ENCODE measurements at places on chromosomes 16 and 17.

- no peak overlapping the region for H3K27ac ChIP-seq
- H3K4me1 ChIP-seq: peaks cover 8% of the 10 kb centered on the region
- no peak for DNase-seq
Observed at GRCh38 chr16:12426122-12426521, 377.6 kb downstream of the CPPED1 start.

- no peak for DNase-seq
- peaks cover 5% of the 10 kb centered on the region for H3K36me3 ChIP-seq
- H3K27me3 ChIP-seq: no peaks in the 10 kb centered on the region
- H3K4me1 ChIP-seq: peaks cover 3% of the 10 kb centered on the region
- no peak overlapping the region for H3K27ac ChIP-seq
- no peak overlapping the region for H3K4me3 ChIP-seq
Observed at GRCh38 chr17:69714669-69715068, 300.2 kb downstream of the MAP2K6 start.

DNA sequence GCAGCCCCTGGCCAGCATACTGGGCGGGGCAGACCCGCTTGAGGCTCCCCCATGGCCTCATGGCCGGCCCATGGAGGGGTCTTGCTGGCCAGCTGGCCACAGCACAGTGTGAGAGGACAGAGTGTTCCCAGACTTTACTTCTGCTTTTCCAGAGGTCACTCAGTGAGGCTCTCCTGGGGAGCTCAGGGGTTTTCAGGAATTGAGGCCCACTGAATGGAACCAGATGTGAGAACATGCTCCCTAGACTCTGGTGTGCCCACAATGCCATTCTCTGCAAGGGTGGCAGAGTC is 21.2 kb downstream of the ATP6V0D1 start:
- H3K4me1 ChIP-seq: no peaks in the 10 kb centered on the region
- H3K36me3 ChIP-seq: no peaks in the 10 kb centered on the region
- no peak overlapping the region for H3K4me3 ChIP-seq

DNA sequence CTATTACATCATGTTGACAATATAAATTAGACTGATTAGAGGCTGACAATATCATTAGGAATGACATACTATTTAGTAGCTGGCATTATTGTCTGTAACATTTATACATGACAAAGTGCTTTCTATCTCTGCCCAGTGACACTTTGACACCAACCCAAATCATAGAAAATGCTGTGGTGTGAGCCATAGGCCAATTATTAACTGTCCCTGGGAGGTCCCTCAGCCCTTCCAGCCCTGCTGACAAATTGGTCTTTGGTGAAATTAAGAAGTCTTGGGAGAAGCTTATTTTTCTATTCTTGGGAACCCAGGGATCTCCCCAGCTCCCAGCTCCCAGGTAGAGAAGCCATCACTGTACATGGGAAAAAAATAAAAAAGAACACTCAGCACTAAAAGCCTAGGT is 179.6 kb downstream of the AIPL1 start:
- H3K27me3 ChIP-seq: peaks cover 10% of the 10 kb centered on the region
- no peaks in the 10 kb centered on the region for H3K4me1 ChIP-seq
- no peak for DNase-seq
- no peaks in the 10 kb centered on the region for H3K36me3 ChIP-seq

GRCh38 chr17:46890638-46891037 is 32.3 kb upstream of the GOSR2 start:
- H3K4me3 ChIP-seq: no peak overlapping the region
- H3K27me3 ChIP-seq: peaks cover 17% of the 10 kb centered on the region
- no peak overlapping the region for H3K27ac ChIP-seq
- no peaks in the 10 kb centered on the region for H3K36me3 ChIP-seq
- H3K4me1 ChIP-seq: no peaks in the 10 kb centered on the region

- no peak for DNase-seq
- no peak overlapping the region for H3K27ac ChIP-seq
- no peaks in the 10 kb centered on the region for H3K36me3 ChIP-seq
Observed at GRCh38 chr17:31608659-31609254, 217.3 kb downstream of the RAB11FIP4 start.

DNA sequence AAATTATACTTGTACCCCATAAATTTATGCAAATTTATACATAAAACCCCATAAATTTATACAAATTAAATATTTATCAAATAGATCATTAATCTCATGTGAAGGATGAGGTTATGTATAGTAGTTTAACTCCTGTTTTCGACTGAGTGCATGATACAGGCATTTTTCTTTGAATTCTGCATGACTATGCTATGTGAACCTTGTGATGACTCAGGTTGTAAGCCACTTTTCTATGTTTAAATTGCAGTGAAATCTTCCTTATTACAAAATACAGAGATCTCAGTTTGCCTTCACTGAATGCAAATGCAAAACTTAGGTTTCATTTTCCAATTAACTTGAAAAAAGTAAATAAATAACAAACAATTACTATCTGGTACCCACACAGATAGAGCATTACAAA is 843.7 kb downstream of the CDH11 start:
- no peaks in the 10 kb centered on the region for H3K27me3 ChIP-seq
- no peak for DNase-seq
- no peaks in the 10 kb centered on the region for H3K4me1 ChIP-seq
- H3K27ac ChIP-seq: no peak overlapping the region

DNA sequence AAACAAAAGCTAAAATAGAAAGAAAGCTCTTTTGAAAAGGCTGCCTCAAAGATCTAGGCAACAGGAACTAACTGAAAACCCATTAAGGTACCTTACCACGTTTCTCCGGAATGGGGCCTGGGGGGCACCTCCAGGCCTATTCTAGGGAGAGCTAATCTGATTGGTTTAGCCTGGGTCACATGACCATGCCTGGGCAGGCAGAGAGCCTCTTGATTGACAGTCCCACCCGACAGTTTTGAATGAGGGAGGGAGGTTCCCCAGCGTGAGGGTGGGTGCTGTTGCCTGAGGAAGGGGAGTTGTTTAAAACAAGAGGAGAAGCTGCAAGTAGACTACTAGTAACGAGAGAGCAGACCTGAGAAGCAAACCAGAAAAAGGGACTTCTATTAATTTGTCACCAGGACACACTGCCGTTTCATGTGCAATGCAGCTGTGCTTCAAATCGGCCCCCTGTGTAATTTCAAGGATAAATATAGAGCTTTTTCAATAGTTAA is 143.4 kb upstream of the HS3ST2 start:
- H3K4me3 ChIP-seq: no peak overlapping the region
- DNase-seq: no peak
- H3K27me3 ChIP-seq: no peaks in the 10 kb centered on the region
- H3K27ac ChIP-seq: no peak overlapping the region
- no peaks in the 10 kb centered on the region for H3K36me3 ChIP-seq

DNA sequence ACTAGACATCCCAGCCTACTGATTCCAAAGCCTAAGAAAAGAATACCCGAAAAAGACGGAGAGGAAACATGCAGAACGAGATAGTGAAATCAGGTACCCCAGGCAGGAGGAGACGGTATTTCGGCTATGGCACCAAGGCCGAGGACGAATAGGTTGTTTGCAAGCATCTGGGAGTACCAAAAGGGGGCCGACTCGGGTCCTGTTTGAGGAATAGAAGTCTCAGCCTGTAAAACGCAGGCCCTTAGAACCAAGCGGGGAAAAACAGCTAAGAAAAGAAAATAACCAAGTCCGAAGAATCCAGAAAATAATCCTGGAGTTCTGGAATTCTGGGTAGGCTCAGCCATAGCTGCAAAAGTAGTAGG is 537 bp downstream of the SLC35B1 start:
- H3K36me3 ChIP-seq: peaks cover 51% of the 10 kb centered on the region
- H3K4me3 ChIP-seq: peak overlapping the region; percentile 88
- H3K27ac ChIP-seq: peak overlapping the region; percentile 96
- H3K4me1 ChIP-seq: peaks cover 29% of the 10 kb centered on the region
- H3K27me3 ChIP-seq: no peaks in the 10 kb centered on the region

DNA sequence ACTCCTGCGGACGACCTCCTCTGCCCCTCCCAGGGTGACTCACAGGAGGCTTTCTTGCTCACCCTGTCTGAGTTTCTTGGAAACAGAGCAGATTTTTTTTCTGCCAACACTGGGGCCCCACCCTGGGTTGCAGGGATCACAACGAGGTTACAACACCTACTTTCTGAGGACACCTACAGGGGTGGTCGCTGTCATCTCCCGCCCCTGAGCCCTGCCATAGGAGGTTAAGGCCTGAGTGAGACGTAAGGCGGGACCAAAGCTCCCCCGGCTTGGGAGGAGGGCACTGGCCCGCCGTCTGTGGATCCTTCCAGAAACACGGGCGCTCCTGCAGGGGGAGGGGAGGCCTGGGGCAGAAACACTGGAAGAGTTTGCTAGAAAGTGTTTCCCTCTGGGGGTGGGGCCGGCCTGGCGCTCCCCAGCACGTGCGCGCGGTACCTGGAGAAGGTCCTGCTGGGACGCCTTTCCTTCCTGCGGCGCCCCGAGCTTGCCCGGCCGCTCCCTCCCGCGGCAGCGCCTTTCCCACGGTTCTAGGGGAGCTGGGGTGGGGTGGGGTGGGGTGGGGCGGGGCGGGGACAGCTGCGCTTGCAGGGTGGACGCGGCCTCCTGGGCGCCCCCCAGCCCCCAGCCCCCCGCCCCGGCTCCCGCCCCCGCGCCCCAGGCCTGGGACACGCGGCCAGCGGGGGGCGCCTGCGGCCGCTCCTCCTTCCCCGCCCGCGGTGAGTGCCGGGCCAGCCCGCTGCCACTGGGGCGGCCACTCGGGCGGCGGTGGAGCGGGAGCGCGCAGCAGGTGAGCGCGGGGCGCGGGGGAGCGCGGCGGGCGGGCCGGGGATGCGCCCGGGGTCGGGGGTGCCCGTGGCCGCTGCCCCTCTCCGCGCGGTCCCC is 20.7 kb upstream of the ADCY7 start:
- DNase-seq: peak; percentile 42
- H3K27me3 ChIP-seq: peaks cover 14% of the 10 kb centered on the region
- peak overlapping the region; percentile 70 for H3K27ac ChIP-seq
- H3K36me3 ChIP-seq: no peaks in the 10 kb centered on the region
- peak overlapping the region; percentile 79 for H3K4me3 ChIP-seq

DNA sequence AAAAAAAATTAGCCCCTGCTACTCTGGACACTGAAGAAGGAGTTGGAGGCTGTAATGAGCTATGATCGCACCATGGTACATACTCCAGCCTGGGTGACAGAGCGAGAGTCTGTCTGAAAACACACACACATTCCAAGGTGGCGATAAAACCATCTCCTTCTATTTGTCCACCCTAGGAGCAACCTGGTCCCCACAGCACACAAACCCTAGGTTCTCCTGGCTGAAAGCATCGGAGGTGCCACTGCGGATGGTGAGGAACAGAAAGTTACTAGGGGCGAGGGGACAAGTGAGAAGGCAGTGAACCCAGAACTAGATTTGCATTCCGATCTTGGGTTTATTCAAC is 1.4 kb upstream of the ECI1 start:
- H3K27ac ChIP-seq: peak overlapping the region; percentile 49
- H3K36me3 ChIP-seq: peaks cover 50% of the 10 kb centered on the region
- no peak overlapping the region for H3K4me3 ChIP-seq
- no peaks in the 10 kb centered on the region for H3K27me3 ChIP-seq

DNA sequence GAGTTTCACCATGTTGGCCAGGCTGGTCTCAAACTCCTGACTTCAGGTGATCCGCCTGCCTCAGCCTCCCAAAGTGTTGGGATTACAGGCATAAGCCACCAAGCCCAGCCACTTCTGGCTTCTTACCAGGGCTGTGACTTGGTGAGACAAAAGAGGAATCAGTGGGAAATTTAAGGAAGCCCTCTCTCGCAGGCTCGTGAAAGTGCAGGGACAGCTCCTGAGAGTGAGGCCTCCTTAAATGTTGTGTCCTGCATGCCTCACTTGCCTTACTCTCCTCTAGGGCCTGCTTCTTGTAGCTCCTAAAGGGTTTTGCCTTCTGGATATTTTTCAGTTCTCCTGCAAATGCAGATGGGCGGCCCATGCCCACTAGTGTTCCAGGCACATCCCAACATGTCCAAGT is 5.2 kb downstream of the AHSP start:
- DNase-seq: no peak
- no peak overlapping the region for H3K4me3 ChIP-seq
- H3K4me1 ChIP-seq: peaks cover 7% of the 10 kb centered on the region
- no peak overlapping the region for H3K27ac ChIP-seq
- H3K27me3 ChIP-seq: peaks cover 29% of the 10 kb centered on the region

DNA sequence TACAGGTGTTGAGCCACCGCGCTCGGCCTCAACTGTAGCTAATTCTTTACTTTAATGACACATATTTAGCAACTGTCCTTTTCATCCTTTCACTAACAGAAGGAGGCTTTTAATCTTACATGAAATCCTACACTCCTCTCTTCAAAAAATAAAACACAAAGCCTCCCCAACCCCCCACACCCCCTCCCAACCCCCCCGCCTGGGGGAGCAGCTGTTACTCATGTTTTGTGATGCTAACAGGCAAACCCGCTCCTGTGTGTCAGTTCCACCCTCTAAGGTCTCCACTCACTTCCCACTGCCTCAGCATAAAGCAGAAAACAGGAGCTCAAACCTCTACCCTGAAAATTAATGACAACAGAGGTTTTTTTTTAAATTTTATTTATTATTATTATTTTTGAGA is 55.4 kb upstream of the SLC25A19 start:
- peaks cover 82% of the 10 kb centered on the region for H3K4me1 ChIP-seq
- H3K27me3 ChIP-seq: no peaks in the 10 kb centered on the region
- H3K27ac ChIP-seq: peak overlapping the region; percentile 44
- no peak for DNase-seq

GRCh38 chr16:52171481-52171880 is 375.5 kb downstream of the TOX3 start:
- H3K36me3 ChIP-seq: no peaks in the 10 kb centered on the region
- H3K4me1 ChIP-seq: no peaks in the 10 kb centered on the region
- DNase-seq: no peak
- H3K27me3 ChIP-seq: no peaks in the 10 kb centered on the region

- DNase-seq: no peak
- no peak overlapping the region for H3K27ac ChIP-seq
- peaks cover 3% of the 10 kb centered on the region for H3K27me3 ChIP-seq
- no peaks in the 10 kb centered on the region for H3K4me1 ChIP-seq
- no peaks in the 10 kb centered on the region for H3K36me3 ChIP-seq
Observed at GRCh38 chr16:56041556-56042140, 149.6 kb upstream of the GNAO1 start.

GRCh38 chr16:84390131-84390785 is 21.9 kb downstream of the ATP2C2 start:
- peaks cover 2% of the 10 kb centered on the region for H3K27me3 ChIP-seq
- DNase-seq: no peak
- H3K4me3 ChIP-seq: no peak overlapping the region
- no peaks in the 10 kb centered on the region for H3K36me3 ChIP-seq

GRCh38 chr17:58585554-58585953 is 71.1 kb upstream of the MTMR4 start:
- peaks cover 6% of the 10 kb centered on the region for H3K27me3 ChIP-seq
- H3K27ac ChIP-seq: no peak overlapping the region
- no peak for DNase-seq
- no peak overlapping the region for H3K4me3 ChIP-seq
- H3K36me3 ChIP-seq: no peaks in the 10 kb centered on the region

GRCh38 chr17:47831934-47832327 is 461 bp downstream of the LRRC46 start:
- H3K27ac ChIP-seq: peak overlapping the region; percentile 94
- peak overlapping the region; percentile 99 for H3K4me3 ChIP-seq
- peaks cover 32% of the 10 kb centered on the region for H3K4me1 ChIP-seq

Measured in activated T-helper 2 cell treated with anti-CD3 and anti-CD28 coated beads, Interferon-gamma antibody, Interleukin-2, Interleukin-4, amounts not matched to agents 10 μg/mL and 5 μg/mL and 100 μg/mL, durations not matched to agents 14 hours and 24 hours and 36 hours (primary cell).